ENCODE measurements at places on chromosomes 1 and 21.

DNA sequence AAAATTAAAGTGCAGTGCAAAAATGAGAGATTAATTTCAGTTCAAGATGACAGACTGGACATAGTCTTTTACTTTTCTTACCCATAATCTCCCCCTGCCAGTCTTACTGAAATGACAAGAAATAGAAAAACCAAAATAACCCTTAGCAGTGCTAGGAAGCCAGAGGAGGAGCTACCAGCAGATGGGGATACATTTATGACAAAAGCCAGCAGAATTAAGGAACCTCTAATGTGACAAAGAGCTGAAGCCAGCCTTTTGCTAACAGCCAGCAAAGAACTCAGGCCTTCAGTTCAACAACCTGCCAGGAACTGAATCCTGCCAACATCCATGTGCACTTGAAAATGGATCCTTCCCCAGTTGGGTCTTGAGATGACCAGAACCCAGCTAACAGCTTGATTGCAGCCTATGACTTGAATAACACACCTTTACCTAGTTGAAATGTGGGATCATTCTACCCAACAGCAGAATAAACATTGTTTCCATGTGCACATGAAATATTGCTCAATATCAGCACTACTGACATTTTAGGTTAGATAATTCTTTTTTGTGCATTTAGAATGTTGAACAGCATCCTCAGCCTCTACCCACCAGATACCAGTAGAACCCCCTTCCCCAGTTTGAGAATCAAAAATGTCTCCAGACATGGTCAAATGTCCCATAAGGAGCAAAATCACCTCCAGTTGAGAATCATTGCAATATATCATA, 7.9 kb upstream of the TRAF5 start:
- DNase-seq, result no peak

- no peak for DNase-seq
Observed at GRCh38 chr1:83931658-83932253, 67.2 kb downstream of the TTLL7 start.

DNA sequence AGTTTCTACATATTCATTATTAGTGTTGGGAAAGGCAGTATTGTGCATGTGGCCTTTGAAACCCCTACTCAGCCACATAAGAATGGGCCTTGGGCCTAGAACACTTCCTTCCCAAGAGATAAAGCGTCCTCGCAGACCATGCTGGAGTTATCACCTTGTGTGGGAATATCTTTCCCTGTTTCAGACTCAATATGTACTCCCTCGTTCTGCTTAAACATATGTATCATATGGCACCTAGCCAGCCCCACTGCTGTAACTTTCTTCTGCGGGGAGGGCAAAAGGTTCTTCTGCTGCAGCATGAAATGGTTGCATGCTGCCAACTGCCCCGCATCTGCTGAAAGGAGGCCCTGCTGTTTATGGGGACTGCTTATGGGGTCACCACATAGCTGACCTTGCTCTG, 92.0 kb downstream of the CRB1 start:
- no peak for DNase-seq

DNA sequence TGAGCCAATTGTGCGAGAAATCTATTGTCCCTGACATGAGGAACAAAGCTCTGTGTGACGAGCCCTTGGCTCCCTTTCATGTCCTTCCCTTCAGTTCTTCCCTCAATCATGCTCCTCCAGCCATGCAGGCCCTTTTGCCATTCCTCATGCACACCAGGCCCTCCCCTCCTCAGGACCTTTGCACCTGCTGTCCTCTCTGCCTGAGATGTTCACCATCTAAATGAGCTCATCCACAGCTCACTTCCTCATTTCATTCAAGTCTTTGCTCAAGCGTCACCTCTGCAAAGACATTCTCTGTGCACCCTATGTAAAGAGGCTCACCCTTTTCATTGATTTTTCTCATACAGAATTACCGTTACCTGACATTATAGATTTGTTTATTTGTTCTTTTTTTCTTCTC, 43.7 kb downstream of the C8B start:
- no peak for DNase-seq

DNA sequence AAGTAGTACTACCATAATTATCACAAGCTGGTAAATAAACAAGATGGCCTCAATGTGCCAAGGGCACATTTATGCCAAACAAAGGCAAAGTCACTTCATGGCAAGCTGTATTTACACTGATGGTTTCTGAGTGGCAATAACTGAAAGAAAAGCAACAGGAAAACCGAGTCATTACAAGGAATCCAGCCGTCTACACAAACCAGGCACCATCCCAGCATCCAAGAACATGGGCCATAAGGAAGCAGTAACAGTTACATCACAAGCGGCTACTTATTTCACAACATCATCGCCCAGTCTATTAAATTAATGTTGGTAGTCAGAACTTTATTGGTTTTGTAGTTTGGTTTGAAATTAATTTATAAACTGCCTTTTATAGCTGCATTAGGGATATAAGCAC, 214.2 kb downstream of the RERE start:
- no peak for DNase-seq

GRCh38 chr1:3978990-3979325, 78.9 kb upstream of the C1orf174 start:
- DNase-seq, result peak; percentile 66

- DNase-seq, result no peak
Observed at GRCh38 chr1:21867451-21867996, 55.5 kb downstream of the LDLRAD2 start.

DNA sequence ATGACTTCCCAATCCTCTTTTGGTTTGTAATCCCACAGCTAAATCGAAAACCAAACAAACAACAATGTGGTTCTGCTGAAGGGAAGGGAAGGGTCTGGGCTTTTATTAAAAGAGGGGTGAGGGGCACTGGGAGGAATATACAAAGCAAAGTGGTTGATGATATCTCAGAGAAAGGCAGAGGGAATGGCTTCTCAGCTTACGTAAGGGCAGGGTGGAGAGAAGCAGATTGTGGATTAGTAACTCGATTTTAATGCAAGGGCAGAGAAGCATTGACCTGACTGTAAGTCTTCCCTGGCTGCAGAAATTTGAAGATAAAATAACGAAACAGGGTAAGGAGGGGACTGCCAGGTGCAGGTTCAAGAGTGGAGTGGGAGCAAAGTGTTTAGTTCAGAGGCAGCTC, 438.2 kb upstream of the LRRC7 start:
- DNase-seq, result no peak

GRCh38 chr1:97507863-97508262, 413.0 kb downstream of the DPYD start:
- no peak for DNase-seq

DNA sequence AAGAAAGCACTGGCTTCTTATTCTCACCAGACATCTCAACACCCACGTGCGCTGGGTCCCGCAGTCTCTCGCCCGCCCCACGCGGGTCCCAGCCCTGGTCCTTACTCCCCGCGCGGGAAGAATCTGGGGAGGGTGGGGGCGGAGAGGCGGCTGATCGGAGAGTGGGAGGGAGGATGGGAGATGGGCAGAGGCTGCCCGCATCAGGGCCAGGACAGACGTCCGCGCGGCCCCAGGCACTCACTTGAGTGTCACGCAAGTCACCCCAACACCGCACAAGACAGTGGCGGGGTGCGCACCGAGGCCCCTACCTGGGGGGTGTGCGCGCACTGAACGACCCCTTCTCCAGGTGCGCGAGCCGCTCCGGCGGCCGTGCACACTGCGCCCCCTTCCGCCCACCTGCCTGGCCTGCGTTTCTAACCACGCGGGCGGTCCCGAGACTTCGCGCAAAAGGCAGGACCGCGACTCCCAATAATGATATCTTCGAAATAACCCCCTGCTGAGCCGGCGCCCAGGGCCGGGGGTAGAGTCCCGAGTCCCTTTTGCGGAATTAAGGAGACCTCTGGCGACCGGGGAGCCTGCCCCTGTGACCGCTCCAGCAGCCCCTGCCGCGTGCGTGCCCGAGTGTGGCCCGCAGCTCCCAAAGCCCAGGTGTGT, 6.0 kb upstream of the SIM2 start:
- DNase-seq, result no peak

DNA sequence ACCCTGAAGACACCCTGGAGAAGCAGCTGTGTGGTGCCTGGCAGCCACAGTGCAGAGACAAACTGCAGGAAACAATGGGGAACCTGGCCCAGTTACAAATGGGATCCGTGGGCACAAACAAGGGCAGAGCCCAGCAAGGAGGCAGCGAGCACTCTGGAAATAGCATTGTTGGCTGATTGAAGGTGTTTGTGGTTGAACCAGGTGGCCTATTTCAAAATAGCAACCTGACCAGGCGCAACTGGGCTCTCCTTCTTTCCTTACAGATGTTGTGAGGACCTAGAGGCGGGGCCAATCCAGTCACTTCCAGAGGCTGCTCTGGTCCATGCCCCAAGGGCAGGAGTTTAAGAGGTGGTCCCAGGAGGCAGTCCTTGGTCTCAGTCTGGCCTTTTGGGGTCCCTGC, 21.7 kb upstream of the ZBTB21 start:
- no peak for DNase-seq

GRCh38 chr1:231702804-231703203, 76.2 kb downstream of the DISC1 start:
- no peak for DNase-seq

DNA sequence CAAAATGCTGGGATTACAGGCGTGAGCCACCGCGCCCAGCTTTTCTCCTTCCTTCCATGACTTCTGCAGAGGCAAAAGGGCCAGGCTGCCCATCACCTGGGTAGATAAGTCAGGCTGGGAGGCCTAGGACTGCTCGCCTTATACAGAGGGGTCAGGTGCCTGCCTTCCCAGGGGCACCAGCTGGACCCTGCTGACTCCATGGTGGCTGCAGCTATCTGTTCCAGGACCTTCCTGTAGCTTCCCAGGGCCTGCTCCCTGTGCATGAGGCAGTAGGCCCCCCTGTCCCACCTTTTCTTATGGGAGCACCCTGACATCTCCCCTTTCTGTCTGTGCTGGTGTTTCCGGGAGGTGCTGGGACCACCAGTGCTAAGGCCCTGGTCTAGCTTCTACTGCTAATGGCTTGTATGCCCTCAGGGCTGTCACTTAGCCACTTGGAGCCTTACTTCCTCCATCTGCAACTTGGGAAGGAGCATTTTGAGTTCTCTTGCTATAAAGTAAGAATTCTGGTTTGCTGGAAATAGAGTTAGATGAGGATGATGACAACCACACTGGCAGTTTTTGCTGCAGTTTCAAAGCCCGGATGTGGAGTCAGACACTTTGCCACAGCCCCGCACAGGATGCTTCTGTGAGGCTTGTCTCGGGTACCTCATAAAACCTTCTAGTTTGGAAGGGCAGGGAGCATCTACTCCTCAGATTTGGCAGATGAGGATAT, 14.4 kb downstream of the SOX13 start:
- DNase-seq, result no peak

DNA sequence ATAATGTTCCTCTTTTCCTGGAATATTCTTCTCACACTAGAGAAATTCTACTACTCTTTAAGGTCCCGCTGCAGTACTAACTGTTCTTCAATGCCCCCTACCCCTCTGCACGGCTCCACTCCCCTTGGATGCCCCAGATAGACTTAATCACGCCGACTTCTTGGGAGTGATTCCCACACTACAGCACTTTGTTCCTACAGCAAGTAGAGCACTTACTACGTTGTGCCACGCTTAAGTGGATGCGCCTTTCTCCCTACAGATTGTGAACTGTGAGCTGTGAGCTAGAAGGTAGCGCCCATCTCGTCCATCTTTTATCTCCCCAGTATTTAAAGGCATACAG, 2.2 kb downstream of the ZNF436 start:
- DNase-seq, result no peak
